ENCODE measurements at places on chromosomes 7 and 10. TPM values are rescaled to one million over a fixed set of nuclear protein-coding genes. Genes with fewer than 3 reads are reported as not detected.

SVIL gene
- 403 TPM for total RNA-seq

- H3K36me3 ChIP-seq = no peaks in the 10 kb centered on the region
- peak overlapping the region; percentile 10 for H3K4me3 ChIP-seq
- H3K4me1 ChIP-seq = peaks cover 8% of the 10 kb centered on the region
- peaks cover 92% of the 10 kb centered on the region for H3K27me3 ChIP-seq
- DNase-seq = no peak
- no peak overlapping the region for H3K27ac ChIP-seq
Measured at GRCh38 chr10:1608408-1608807, 128.9 kb downstream of the ADARB2 start.

DNA sequence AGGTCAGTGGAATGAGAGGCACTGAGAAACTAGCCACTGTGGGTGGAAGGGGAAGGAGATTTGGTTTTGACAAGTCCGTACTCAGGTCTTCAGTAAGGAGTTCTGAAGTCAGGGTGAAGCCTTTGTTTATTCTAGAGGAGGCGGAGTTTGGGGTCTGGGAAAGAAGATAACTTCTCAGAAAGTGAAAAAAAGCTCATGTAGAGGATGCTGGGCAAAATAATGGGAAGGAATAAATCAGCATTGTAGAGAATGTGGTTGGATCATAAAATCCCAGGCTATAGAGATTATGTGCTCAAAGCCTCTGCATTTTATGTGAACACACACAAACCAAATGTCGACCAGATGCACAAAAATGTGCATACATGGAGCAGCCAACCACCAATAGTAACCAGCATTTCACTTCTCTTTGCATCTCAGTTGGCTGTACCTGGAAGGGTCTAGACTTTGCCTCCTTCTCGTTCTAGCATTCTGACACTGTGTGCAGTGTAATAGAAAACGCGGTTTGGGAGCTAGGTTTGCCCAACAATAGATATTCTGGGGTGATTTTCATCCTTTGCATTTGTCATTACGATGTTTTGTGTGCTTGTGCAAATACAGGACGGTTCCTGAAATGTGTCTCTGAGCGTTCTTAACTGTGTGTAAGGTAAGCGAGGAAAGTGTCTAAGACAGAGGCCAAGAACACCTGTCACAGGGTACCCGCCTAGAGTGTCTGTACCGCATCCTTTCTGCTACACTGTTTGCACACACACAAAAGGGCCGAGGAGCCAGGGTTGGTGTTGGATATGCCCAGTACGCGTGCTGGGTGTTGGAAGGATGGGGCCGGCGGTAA lies 603 bp upstream of the HECW1 start:
- H3K36me3 ChIP-seq = no peaks in the 10 kb centered on the region
- H3K27me3 ChIP-seq = peaks cover 88% of the 10 kb centered on the region
- peak overlapping the region; percentile 64 for H3K4me3 ChIP-seq
- no peak for DNase-seq
- H3K27ac ChIP-seq = no peak overlapping the region

- no peak overlapping the region for H3K27ac ChIP-seq
- no peak for DNase-seq
- H3K4me3 ChIP-seq = no peak overlapping the region
- H3K27me3 ChIP-seq = no peaks in the 10 kb centered on the region
- no peaks in the 10 kb centered on the region for H3K4me1 ChIP-seq
Measured at GRCh38 chr10:26739071-26739631, 41.6 kb downstream of the PDSS1 start.

GRCh38 chr7:128954150-128954549 lies 16.4 kb downstream of the IRF5 start:
- H3K36me3 ChIP-seq = peaks cover 80% of the 10 kb centered on the region
- no peak overlapping the region for H3K4me3 ChIP-seq
- no peaks in the 10 kb centered on the region for H3K4me1 ChIP-seq
- H3K27ac ChIP-seq = no peak overlapping the region
- DNase-seq = no peak
- no peaks in the 10 kb centered on the region for H3K27me3 ChIP-seq

- no peaks in the 10 kb centered on the region for H3K36me3 ChIP-seq
- no peak overlapping the region for H3K27ac ChIP-seq
- no peak for DNase-seq
- no peaks in the 10 kb centered on the region for H3K27me3 ChIP-seq
- H3K4me3 ChIP-seq = no peak overlapping the region
- H3K4me1 ChIP-seq = no peaks in the 10 kb centered on the region
Measured at GRCh38 chr7:63043657-63044543, 954.7 kb upstream of the ZNF722 start.

DNA sequence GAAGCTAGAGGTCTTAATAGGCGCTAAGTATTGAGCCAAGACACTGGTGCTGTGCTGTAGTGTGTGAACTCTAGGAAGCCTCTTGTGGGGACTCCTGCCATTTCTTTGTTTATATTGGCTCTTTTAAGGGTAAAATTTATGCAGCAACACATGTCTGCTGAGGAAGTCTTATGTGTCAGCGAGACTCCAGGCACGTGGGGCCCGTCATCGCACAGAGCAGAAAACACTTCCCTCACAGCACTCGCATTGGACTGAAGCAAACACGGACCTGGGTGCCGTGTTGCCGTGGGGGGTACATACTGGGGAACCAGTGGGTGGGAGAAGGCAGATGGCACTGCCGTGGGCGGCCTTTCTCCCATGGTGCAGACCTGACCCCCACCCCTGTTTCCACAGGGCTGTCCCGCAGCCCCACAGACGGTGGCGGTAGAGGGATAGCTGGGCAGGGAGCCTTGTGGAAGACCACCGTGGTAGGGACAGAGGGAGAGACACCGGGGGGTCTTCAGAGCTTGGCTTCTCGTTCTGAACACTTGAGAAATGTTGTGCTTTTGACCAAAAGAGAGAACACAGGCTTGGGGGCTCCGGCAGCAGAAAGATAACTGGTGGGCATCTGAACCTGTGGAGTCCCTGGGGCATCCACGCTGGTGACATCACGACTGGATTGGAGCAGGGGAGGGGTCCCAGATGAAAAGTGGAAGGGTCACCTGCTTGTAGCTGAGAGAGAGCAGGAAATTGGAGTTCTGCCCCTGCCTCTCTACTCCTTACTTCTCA lies 284.7 kb upstream of the SHH start:
- H3K27me3 ChIP-seq = peaks cover 63% of the 10 kb centered on the region
- DNase-seq = no peak
- no peak overlapping the region for H3K4me3 ChIP-seq
- no peaks in the 10 kb centered on the region for H3K4me1 ChIP-seq
- H3K36me3 ChIP-seq = no peaks in the 10 kb centered on the region
- no peak overlapping the region for H3K27ac ChIP-seq

Measured in left ventricle myocardium inferior (tissue), 1 donor.